ENCODE measurements at places on chromosomes 12 and 14.

DNA sequence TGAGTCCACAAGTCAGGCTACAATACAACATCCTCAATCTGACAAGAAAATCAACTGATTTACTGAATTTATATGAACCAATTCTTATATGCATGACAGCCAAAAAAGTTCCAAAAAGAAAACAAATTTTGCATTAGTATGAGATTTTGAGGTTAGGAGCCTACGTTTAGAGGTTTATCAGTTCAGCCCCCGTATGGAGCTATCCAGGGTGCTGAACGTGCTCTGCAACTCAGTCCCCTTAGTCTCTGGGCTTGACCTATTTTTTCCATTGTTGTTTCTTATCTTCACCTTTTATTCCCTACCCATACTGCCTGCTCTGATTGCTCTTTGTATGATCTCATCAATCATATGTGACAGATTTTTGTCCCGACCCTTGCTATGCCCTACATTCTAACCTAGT lies 693.0 kb downstream of the NRXN3 start:
- no peak for DNase-seq

GRCh38 chr14:61479746-61480502 lies 158.5 kb downstream of the PRKCH start:
- DNase-seq: no peak

DNA sequence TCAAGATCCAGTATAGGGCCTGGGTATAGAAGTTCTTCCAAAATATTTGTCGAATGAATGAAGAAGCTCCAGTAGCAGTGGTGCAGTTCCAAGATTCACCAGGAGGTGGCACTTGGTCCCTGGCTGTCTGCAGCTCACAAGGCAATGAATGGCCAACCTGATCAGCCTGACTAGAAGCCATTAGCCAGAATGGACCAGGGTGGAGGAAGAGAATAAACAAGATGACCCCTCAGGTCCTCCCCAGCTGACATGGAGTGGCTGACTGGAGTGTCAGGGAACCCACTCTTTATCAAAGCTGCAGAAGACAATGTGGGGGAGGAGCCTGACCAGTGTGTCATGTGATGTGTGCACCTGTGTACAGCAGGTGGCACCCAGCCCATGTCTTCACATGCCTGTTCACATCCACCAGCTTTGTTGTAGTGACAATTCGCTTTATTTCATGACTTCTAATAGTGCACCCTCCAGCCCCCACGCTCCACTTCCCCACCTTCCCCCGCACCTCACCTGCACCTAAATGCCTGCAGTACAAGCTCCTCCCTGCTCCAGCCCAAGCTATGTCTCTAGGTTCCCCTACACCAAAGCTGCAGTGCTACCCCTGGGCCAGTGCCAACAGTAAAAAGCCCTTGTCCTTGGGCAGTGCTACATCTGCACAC lies 3.0 kb downstream of the LTBP2 start:
- DNase-seq: peak; percentile 66

DNA sequence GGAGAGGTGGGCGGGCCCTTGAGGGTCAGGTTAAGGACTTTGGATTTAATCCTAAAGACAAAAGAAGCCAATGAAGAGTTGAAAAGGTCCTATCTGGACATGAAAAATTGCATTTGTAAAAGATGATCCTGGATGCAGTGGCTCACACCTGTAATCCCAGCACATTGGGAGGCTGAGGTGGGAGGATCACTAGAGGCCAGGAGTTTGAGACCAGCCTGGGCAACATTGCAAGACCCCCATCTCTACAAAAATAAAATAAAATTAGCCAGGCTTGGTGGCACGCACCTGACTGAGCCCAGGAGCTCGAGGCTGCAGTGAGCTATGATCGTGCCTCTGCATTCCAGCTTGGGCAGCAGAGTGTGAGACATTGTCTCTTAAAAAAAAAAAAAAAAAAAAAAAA lies 2.4 kb upstream of the SLC41A2 start:
- DNase-seq: no peak

GRCh38 chr14:58899317-58899713 lies 261.6 kb downstream of the DACT1 start:
- DNase-seq: no peak

DNA sequence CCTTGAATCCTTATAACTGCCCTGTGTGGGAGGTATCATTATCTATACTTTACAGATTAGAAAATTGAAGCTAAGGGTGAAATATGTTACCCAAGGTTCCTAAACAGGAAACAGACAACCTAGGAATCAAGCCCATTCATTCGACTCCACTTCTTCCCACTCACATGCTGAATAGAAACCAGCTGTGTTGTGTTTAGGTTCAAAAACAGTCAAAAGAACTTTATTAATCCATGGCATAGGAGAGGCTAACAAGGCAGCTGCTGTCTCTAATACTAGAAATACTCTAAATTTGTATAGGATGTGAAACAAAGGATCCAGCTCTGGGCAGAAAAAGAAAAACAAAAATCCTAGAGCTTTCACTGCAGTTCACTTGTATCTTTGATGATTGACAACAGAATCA lies 9.9 kb downstream of the AMDHD1 start:
- DNase-seq: no peak

DNA sequence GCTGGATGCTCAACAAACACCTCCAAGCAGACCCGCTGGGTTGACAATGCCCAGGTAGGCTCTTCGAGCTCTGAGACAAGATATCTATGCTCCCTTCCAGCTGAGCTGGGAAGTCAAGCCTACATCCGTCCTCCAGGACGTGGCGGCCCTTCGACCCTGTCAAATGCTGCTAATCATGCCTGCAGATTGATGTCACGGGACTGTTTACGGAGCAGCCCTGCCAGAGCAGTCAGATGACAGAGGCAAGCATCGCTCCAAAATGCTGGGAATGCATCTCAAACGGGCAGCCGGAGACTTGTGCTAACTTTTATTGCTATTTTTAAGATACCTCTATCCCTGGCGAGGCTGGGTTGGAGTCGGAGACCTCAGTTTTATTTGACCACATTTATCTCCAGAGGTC lies 139.2 kb downstream of the NTF3 start:
- no peak for DNase-seq

DNA sequence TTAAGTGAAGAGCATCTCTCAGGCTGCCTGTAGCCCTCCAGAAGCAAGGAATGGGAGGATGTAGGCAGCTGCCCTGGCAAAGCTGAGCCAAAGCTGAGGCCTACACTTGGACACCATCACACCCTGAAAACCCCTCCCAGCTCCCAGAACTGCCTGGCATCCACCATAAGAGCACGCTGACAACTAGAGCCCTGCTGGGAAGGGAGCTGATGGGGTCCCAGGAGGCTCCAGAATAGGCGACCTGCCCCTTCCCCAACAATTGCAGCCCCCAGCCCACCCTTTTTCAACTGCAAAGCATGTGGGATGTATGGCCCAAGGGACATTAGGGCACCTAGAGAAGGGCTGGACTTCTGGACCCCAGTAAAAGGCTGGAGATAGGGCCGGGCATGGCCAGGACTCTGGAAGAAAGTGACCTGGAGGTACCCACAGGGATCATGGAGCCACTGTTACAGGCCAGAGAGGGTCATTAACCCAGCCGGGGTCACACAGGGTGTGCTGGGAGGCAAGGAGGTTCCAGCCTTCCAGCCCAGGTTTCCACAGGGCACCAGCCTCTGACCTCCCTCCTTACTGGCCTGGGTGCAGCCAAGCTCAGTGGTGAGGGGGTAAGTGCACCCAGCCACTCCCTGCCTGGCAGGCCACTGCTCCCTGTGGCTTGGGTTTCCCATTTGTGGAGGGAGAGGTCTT lies 27.8 kb downstream of the FAM222A start:
- DNase-seq: no peak

GRCh38 chr12:128982933-128983332 lies 129.7 kb downstream of the GLT1D1 start:
- no peak for DNase-seq

GRCh38 chr14:61512026-61512834 lies 183.1 kb upstream of the HIF1A start:
- no peak for DNase-seq

DNA sequence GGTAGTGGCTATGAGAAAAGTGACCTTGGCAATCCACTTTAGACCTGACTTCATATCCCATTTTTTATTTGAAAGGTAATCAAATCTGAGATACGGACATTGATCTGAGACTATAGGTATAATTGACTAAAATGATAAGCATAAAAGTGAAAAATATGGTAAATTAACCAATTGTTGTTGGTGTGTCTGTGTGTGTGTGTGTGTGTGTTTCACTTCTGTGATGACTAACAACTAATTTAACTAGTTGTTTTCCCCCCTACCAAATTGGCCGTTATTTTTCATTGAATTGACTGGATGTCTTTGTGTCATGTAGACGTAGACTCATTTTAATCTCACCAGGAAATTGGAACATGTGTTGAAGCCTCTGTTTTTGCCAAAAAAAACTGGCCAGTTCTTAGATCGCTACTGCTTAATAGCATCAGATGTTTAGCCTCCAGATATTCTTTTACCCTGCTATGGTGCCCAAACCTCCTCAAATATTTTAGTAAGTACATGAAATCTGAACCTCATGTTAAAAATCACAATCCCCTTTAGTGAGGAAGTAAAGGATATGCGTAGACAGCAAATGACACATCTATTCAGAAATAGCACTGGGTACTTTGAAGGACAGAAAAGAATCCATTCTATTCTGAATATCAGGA lies 395.0 kb downstream of the EGLN3 start:
- no peak for DNase-seq

- DNase-seq: no peak
These were observed 29.5 kb downstream of the RIMBP2 start for GRCh38 chr12:130686511-130686991.

GRCh38 chr14:23654231-23654630 lies 18.1 kb downstream of the DHRS2 start:
- no peak for DNase-seq

- no peak for DNase-seq
These were observed 19.8 kb upstream of the TUBA1A start for GRCh38 chr12:49208676-49209075.

DNA sequence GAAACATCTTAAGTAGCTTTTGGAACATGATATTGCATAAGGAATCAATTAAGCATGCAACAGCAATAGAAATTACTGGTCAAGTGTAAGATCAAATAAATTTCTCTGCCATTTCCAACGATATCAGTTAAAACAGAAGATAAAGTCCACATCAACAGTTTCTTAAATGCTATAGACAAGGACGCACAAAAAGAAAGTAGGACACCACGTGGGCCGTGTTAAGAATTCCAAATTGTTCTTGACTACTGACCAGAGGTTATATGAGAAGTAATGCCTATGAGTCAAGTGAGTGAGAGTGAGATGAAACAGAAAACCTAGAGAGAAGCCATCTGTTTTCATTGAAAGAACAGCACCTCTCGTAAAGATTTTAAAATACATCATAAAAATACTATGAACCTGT lies 318.2 kb downstream of the TMEM117 start:
- no peak for DNase-seq

DNA sequence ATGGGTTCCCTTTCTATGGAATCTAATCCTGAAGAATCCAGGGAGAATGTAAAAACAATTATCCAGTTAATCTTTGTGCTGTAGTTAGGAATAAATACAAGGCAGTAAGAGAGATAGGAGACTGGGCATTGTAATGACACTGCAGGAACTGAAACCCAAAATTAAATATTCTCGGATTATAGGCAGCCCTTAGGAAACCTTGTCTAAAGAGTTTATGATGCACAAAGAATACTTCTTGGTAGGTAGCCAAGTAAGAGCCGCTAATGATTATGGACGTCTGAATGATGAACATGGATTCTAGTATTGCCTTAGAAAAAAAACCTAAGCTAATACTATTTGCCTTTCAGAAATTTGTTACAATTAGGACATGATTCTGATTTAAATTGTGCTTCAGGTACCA lies 165.4 kb upstream of the LRIG3 start:
- no peak for DNase-seq

GRCh38 chr12:6699989-6700645 lies 498 bp downstream of the PIANP start:
- no peak for DNase-seq
